HFFc6 (cell line): ENCODE measurements at places on chromosomes 13 and 19. TPM values are rescaled to one million over a fixed set of nuclear protein-coding genes. Genes with fewer than 3 reads are reported as not detected.

DNA sequence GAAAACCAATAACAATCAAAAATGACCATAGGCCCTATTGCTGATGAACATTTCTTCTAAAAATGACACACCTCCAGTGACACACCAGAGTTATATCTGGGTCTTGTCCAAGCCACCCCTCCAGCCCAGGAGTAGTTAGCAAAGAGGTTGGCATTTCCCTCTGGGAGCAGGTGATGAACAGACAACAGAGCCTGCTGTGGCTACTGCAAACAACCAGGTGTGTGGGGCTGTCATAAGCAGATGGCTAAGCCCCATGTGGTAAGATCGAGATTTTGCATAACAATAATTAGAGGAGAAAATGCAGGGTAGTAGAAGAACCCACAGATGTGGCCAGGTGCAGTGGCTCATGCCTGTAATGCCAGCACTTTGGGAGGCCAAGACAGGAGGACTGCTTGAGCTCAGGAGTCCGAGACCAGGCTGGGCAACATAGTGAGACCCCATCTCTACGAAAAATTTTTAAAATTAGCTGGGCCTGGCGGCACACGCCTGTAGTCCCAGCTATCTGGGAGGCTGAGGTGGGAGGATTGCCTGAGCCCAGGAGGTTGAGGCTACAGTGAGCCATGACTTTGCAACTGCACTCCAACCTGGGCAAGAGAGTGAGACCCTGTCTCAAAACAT lies 5.0 kb downstream of the XRCC1 start:
- H3K27me3 ChIP-seq, result peaks cover 3% of the 10 kb centered on the region
- H3K27ac ChIP-seq, result peak overlapping the region; percentile 1; the same call in 1 of the 2 replicates
- no peaks in the 10 kb centered on the region for H3K36me3 ChIP-seq
- H3K4me3 ChIP-seq, result no peak overlapping the region
- DNase-seq, result no peak

Gene IQCN
- 0.51 and 0.86 TPM in 2 replicates for total RNA-seq

Gene LATS2
- total RNA-seq, result 44.3 and 55.2 TPM in 2 replicates

GRCh38 chr13:38685431-38685830 lies 1.4 kb upstream of the FREM2 start:
- no peak overlapping the region for H3K4me3 ChIP-seq
- H3K4me1 ChIP-seq, result peaks cover 9% of the 10 kb centered on the region; the same call in 1 of the 2 replicates
- H3K36me3 ChIP-seq, result no peaks in the 10 kb centered on the region
- no peak overlapping the region for H3K27ac ChIP-seq
- H3K27me3 ChIP-seq, result peaks cover 2% of the 10 kb centered on the region; the same call in 1 of the 2 replicates

GRCh38 chr13:33676045-33676989 lies 141.6 kb upstream of the RFC3 start:
- peak; percentile 32 for DNase-seq
- no peaks in the 10 kb centered on the region for H3K36me3 ChIP-seq
- H3K4me1 ChIP-seq, result peaks cover 18% of the 10 kb centered on the region
- H3K4me3 ChIP-seq, result peak overlapping the region; percentile 86

DNA sequence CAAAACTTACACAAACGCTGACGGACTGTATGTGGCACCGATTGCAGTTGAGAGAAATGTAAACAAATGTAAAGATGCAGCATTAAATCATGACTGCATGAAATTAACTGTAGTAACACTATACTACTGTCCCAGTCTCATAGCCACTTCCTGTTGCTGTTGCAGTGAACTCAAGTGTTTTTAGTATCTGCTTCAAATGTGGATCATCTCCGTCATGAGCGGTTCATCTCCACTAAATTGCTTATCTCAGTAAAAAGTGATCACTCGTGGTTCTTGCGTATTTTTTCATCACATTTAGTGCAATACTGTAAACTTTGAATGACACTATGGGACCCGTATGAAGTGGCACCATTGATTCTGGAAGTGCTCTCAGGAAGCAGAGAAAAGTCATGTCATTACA lies 60.3 kb upstream of the RNF113B start:
- peaks cover 14% of the 10 kb centered on the region for H3K36me3 ChIP-seq
- no peak overlapping the region for H3K4me3 ChIP-seq
- H3K27me3 ChIP-seq, result 0 out of 2 replicates have a peak, but pooled peaks cover 2% of the 10 kb centered on the region
- H3K4me1 ChIP-seq, result peaks cover 15% of the 10 kb centered on the region

GRCh38 chr19:4352701-4353121 lies 9.3 kb downstream of the MPND start:
- peak overlapping the region; percentile 31; the same call in 1 of the 2 replicates for H3K27ac ChIP-seq
- DNase-seq, result peak; percentile 56
- no peak overlapping the region; the same call in 1 of the 2 replicates for H3K4me3 ChIP-seq
- peaks cover 3% of the 10 kb centered on the region for H3K27me3 ChIP-seq

GRCh38 chr13:78372581-78372980 lies 230.8 kb downstream of the POU4F1 start:
- no peak overlapping the region for H3K4me3 ChIP-seq
- no peaks in the 10 kb centered on the region for H3K4me1 ChIP-seq
- no peaks in the 10 kb centered on the region for H3K36me3 ChIP-seq
- H3K27ac ChIP-seq, result no peak overlapping the region

Gene ZNF497
- total RNA-seq, result 0.30 to 0.54 TPM (median 0.49 TPM) in 3 replicates

Gene VAV1
- not detected in 2 replicates for total RNA-seq

Gene ZNF865
- total RNA-seq, result 13.8 and 14.8 TPM in 2 replicates

Gene MCEMP1
- total RNA-seq, result not detected in 3 replicates

Gene ZNF728
- not detected in 3 replicates for total RNA-seq

DNA sequence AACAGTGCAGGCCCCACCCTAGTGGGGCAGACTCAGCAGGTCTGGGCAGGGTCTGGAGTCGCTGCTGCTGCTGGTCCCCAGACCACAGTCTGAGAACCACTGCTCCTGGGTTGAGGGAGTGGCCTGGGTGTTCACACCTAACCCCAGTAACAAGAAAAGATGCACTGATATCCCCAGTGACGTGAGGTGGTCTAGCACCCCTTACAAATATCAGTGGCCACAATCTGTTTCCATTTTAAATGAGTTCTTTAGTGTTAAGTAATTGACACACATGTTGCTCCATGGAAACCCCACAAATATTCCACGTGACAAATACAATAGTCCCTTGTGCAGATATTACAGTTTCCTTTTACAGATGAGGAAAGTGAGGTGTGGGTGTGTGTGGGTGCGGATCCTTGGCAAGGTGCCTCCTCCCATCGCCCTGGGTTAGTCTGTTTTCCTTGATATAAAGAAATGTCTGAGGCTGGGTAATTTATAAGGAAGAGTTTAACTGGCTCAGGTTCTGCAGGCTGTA lies 96.3 kb upstream of the GPR183 start:
- H3K4me3 ChIP-seq, result no peak overlapping the region
- H3K36me3 ChIP-seq, result no peaks in the 10 kb centered on the region
- H3K27ac ChIP-seq, result no peak overlapping the region
- DNase-seq, result no peak

GRCh38 chr13:43596924-43597598 lies 189.7 kb downstream of the ENOX1 start:
- H3K27me3 ChIP-seq, result peaks cover 2% of the 10 kb centered on the region
- DNase-seq, result no peak
- H3K27ac ChIP-seq, result no peak overlapping the region
- H3K4me3 ChIP-seq, result no peak overlapping the region
- peaks cover 9% of the 10 kb centered on the region; the same call in 1 of the 2 replicates for H3K4me1 ChIP-seq
